ENCODE measurements at places on chromosomes 6 and 20. TPM values are rescaled to one million over a fixed set of nuclear protein-coding genes. Genes with fewer than 3 reads are reported as not detected.

GRCh38 chr6:163339466-163339865 is 75.1 kb upstream of the QKI start:
- no peak for DNase-seq

Gene RIOK1
- 25.6 TPM for total RNA-seq

Gene DACT2
- total RNA-seq = 0.94 TPM

Gene BPIFA1
- not detected for total RNA-seq

GRCh38 chr6:40906759-40907158 is 132.3 kb downstream of the UNC5CL start:
- DNase-seq = no peak

Gene SPINT3
- total RNA-seq = not detected

- no peak for DNase-seq
These were observed 38.6 kb downstream of the GHRH start for GRCh38 chr20:37223053-37223452.

Gene CALHM6
- total RNA-seq = 2.2 TPM

Gene TRIM40
- not detected for total RNA-seq

DNA sequence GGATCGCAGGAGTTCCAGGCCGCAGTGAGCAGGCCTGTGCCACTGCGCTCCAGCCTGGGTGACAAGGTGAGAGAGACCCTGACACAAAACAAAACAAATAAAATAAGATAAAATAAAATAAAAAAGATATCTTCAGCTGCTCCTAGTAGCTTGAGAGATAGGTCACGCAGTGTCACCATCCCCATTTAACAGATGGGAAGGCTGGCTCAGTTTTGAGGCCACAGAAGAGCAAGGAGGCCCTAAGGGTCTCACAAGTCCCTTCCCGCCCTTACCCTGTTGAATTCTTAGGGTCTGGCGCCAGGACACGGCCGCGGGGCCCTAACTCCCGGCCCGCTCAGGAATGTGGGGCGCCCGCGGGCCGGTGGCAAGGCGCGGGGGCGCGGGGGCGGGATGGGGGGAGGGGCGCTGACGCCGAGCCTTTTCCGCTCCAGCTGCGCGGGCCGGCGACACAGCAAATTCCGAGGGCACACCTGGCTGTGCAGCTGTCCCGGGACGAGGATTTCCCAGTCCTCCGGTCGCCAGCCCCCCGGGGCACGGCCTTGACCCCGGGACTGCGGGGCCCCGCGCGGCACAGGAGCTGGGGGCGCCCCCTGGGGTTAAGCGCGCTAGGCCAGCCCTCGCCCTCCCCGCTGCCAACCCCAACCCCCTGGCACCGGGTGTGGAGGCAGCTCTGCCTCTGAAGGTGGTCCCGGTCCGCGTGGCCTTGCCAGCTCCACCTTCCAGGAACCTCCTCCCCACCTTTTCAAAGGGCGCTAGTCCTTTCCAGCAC is 10.3 kb upstream of the R3HDML start:
- DNase-seq = no peak

Gene BANF2
- not detected for total RNA-seq

GRCh38 chr6:114362396-114362795 is 19.6 kb upstream of the HS3ST5 start:
- DNase-seq = no peak

DNA sequence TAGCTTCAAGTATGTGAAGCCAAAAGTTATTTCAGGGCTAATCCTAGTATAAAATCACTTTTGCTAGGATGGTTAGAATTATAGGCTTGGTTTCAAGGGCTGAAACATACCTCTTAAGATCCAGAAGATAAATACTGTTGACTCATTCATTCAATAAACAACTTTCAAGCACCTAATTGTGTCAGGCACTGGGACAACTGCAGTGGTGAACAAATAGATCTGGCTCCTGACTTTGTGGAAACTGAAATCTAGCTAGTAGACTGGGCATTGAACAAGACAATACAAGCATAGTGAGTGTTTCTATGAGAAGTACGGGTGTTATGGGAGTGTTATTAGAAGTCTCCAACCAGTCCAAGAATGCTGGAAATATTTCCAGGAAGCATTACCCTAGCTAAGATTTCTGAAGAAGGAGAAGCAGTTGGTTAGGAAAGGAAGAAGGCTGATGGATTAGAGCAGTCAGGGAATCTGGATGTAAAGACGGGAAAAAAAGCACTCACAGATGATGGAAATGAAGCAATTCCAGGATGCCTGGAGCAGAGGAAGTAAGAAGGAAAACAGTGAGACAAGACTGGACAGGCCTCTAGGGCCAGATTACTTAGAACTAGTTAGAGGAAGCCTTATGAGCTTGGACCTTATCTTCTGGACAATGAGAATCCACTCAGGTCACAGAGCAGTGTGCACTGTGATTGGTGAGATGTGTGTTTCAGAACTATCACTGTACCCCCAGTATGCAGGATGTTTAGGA is 132.6 kb upstream of the RAB32 start:
- DNase-seq = no peak

DNA sequence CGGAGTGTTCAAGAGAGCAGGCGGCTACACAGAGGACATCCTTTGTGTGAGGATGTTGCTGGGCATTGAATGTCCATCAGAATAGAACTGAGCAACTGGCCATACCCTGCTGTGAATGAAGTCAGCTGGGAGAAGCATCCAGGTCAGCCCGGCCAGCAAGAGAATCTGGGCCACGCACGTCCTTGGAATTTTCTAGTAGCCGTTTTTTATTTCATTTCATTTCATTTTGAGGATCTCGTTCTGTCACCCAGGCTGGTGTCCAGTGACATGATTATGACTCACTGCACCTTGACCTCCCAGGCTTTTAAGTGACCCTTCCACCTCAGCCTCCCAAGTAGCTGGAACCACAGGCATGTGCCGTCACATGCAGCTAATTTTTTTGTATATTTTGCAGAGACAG is 97.9 kb downstream of the SSR1 start:
- DNase-seq = no peak

- DNase-seq = no peak
These were observed 36.3 kb upstream of the IBTK start for GRCh38 chr6:82283771-82284410.

Gene ZC2HC1B
- total RNA-seq = not detected

Gene L3MBTL3
- 15.1 TPM for total RNA-seq

All from ureter (tissue), 1 donor.